Stimulated activated CD8-positive, alpha-beta memory T cell treated with anti-CD3 and anti-CD28 coated beads, Interleukin-2, amount 100 ng/mL, for 48 hours (primary cell): ENCODE measurements at places on chromosomes 1 and 21.

- no peak for DNase-seq
These were observed 6.2 kb downstream of the BECN2 start for GRCh38 chr1:241963722-241964121.

DNA sequence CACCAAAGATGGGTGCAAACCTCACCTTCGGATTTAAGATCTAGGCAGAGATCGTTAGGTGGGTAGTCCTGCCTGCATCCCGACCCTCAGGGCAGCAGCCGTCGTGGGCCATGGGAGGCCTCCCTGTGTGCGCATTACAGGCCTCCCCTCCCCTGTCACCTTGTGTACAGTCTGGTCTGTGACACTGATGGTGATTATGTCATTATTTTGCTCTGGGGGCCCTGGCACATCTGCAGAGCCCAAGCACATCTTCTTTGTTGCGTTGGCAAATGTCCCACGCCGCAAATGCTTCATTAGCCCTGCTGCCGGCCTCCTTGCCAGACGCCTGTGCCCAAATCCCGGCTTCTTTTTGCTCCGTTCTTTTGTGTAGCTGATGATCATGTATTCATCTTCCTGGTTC, 31.7 kb downstream of the PROX1 start:
- no peak for DNase-seq

- no peak for DNase-seq
These were observed 3.2 kb downstream of the INKA2 start for GRCh38 chr1:111735858-111736544.

GRCh38 chr1:8962812-8963530, 17.3 kb downstream of the CA6 start:
- DNase-seq: peak; percentile 49

DNA sequence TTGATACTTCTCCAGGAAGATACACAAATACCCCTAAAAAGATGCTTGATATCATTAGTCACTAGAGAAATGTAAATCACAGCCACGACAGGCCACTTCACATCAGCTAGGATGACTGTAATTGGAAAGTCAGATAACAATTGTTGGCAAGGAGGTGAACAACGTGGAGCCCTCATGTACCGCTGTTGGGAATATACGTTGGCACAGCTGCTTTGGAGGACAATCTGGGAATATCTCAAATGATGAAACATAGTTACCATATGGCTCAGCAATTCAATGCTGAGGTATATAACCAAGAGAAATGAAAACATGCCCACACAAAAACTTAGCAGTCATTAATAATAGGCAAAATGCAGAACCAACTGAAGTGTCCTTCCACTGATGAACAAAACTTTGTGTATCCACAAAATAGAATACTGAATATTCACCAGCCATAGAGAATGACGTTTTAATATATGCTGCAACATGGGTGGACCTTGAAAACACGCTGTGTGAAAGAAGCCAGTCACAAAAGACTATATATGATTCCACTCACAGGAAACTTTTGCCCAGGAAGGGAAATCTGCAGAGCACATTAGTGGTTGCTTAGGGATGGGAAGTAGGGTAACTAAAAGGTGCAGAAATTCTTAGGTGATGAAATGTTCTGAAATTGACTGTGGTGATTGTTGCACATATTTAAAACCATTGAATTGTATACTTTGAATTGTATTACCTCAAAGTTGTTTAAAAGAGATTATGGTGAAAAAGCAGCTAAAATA, 95.4 kb downstream of the AHCTF1 start:
- no peak for DNase-seq

GRCh38 chr1:67831850-67832513, 1.3 kb downstream of the GNG12 start:
- DNase-seq: no peak

GRCh38 chr1:4792565-4792964, 138.2 kb downstream of the AJAP1 start:
- no peak for DNase-seq

DNA sequence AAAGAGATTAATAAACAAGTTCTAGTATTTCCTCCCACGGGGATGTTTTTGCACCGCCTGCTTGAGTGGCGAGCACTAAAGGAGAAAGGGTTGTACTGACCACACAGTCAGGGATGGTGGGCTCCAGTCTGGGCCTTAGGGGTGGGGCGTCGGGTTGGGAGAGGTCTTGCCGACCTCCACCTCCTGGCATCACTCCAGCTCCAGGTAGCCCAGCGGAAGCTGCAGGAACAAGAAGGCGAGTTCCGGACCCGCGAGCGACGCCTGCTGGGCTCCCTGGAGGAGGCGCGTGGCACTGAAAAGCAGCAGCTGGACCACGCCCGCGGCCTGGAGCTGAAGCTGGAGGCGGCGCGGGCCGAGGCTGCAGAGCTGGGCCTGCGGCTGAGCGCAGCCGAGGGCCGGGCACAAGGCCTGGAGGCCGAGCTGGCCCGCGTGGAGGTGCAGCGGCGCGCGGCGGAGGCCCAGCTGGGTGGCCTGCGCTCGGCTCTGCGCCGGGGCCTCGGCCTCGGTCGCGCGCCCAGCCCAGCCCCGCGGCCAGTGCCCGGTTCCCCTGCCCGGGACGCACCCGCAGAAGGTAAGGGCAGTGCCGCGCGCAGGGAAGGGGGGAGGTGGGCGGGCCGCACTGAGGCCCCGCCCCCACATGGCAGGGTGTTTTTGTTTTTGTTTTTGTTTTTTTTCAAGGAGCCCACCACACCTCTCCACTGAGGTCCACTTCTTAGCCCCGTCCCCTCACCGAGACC, 19.7 kb downstream of the MFAP2 start:
- DNase-seq: peak; percentile 75

- no peak for DNase-seq
These were observed 2.2 kb downstream of the TOMM40L start for GRCh38 chr1:161228032-161228431.

DNA sequence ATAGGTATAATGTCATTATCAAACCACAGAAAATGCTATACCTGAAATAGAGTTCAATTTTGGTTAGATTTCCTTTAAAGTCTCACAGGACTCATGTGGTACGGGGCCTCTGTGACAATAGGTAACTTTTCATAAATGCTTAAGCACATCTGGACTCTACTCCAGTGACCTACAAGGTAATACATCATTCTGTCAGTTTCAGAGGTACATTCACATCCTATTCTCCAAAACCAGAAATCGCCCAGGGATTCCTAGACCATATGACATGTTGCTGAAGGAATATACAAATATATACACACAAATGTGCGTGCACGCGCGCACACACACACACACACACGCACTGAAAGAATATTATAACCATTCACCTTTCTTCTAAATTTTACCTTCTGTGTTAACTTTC, 311.8 kb downstream of the SMYD3 start:
- DNase-seq: no peak

DNA sequence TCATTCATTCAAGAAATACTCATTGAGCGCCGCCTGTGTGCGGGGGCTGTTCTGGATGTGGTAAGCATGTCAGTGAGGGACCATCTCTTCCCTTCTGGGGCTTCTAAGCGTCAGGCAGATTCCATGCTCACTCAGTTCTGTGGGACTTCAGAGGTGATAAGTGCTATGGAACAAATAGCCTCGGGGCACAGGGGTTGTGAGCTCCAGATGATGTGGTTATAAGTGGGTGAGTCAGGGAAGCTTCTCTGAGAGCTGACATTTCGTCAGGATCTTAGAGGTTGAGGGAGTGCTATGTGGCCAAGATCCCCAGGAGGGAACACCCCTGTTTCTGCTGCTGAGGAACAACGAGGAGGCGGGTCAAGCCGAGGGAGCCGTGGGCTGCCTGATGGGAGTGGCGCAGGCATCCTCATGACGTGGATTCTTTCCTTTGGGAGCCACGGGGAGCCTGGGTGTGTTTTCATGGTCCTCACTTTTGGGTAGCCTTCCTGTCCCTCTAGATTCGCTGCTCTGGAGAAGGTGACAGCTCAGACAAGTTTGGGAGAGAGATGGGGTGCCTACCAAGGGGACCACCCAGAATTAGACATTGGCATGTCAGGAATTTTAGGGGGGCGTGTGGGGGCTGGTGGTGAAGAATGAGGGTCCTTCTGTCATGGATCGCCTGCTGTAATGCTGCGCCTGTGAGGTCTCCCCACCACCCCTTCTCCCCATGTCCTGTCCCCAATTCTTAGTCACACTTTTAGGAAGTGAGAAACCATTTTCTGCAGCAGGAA, 38.5 kb downstream of the HUNK start:
- no peak for DNase-seq

- DNase-seq: no peak
These were observed 95.2 kb downstream of the ITPKB start for GRCh38 chr1:226643611-226644540.

GRCh38 chr1:167447521-167448136, 70.7 kb downstream of the CD247 start:
- DNase-seq: peak; percentile 55

- no peak for DNase-seq
These were observed 446.1 kb upstream of the PROX1 start for GRCh38 chr1:213541641-213542040.

DNA sequence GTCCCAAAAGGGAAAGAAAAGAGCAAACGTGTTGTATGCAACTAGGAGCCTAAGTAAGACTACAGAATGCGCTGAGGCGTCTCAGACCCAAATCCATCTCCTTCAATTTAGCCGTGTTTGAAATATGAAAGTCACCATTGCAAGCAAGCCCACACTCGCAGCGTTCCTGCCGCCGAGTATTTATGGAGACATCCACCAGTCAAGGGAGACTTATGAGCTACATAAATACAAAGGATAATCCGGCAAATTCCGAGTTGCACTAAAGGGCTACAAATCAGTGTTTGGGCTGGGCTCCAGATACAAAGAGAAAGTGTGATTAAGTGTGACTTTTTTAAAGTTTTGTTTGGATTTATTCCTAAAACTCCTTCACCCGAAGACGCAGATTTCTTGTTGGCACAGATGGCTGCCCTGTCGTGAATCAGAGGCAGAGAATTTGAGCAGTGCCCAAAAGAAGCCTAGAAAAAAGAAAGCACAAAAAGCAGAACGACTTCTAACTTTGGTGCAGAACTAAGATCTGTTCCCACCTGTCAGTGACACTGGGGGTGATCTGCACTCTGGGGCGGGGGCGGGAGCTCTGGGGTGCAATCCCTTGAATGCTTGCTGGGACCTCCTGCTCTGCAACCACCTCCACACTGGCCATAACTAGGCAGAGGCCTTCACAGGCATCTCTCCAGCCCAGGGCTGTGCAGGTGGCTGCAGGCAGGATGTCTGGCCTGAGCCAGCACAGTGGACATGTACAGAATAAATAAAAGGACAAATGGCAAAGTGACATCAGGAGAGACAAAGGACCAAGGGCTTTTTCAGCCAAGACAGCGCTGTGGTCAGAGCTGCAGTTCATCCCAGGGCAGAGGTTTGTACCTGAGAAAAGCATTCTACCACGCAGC, 489.7 kb downstream of the NPHP4 start:
- DNase-seq: no peak

GRCh38 chr1:200880212-200880611, 7.4 kb downstream of the GPR25 start:
- no peak for DNase-seq

- no peak for DNase-seq
These were observed 60.4 kb downstream of the IL23R start for GRCh38 chr1:67226688-67227087.

- no peak for DNase-seq
These were observed 99.0 kb upstream of the ADGRL4 start for GRCh38 chr1:79105500-79105899.

- no peak for DNase-seq
These were observed 9.7 kb upstream of the LRRC53 start for GRCh38 chr1:74522148-74522547.

GRCh38 chr1:3625151-3625907, 514 bp downstream of the TPRG1L start:
- no peak for DNase-seq

DNA sequence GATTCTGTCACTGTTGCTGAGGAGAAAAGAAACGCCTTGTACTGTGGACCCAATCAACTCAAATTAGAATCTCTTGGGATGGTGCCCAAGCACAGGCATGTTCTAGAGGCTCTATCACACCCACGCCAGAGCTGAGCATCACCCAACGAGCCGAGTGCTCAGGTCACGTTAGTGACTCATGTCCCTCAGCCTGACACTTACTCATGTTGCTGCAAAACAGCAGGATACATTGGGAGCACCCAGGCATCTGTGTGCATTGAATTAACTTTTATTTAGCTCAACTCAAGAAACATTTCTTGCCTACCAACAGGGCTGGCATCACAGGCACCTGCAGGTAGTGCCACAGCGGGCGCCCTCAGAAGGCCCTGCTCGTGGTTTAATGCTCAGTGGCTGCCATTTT, 149.8 kb downstream of the ETS2 start:
- no peak for DNase-seq

DNA sequence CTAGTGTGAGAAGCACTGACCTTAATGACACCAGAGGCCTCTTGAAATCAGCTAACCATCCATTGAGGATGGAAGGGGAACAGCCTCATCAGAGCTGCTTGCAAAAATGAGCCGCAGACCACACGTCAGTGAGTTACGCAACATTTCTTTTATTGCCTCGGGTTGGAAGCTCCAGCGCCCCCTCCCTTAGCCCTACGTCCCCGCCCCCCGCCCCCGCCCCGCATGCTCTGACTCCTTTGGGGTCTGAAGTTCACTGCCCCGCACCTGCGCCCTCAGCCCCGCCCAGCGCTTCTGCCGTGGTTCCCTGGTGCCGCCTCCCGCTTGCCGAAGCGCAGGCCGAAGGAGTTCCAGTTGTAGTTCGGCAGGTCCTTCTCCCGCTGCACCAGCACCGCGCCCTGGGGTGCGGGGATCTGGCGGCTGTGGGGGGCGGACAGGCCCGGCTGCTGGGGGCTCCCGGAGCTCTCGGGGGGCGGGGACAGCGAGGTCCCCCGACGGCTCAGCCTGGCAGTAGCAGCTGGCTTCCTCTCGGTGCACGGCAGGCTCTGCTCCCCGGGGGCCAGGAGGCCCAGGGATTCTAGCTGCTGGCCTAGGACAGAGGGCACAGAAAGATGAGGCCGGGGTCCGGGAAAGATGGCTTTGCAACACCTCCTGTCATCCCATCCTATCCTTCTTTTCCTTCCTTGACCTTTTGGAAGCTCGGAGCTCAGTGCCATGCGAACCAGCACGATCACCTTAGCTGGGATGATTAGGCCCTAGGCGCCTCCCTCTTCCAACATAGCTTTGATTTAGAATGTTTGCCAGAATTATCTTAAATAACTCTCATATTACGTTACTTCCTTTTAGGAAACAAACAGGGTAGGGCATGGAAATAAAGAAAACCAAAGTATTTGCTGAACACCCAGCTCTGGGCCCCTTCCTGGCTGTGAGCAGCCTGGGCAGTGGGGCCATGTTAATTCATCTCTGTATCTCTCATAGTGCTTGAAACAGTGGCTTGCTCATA, 5.8 kb downstream of the KISS1 start:
- peak; percentile 13 for DNase-seq

GRCh38 chr1:247165674-247166073, 6.1 kb downstream of the ZNF124 start:
- DNase-seq: no peak

DNA sequence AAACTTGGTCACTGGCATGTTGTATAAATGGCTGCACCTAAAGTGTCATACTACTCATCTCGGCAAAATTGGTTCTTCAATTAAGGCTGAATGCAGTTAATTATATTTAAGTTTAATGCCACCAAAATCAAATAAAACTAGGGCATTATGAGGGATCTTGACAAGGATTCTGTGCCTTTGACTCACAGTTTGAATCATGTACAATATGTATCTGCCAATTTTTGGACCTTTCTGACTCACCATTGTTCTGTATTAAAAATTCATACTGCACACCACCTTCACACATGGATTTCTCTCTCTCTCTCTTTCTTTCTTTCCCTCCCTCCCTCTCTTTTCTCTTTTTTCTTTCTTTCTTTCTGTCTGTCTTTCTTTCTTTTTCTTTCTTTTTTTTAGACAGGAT, 14.1 kb upstream of the STXBP3 start:
- no peak for DNase-seq

- no peak for DNase-seq
These were observed 72.9 kb upstream of the SELENON start for GRCh38 chr1:25727088-25727487.

- no peak for DNase-seq
These were observed 161.4 kb upstream of the CAMK1G start for GRCh38 chr1:209421978-209422680.
